ENCODE measurements at places on chromosomes 7 and 10.

- no peak for DNase-seq
Measured at GRCh38 chr7:47337531-47337930, 244.4 kb downstream of the TNS3 start.

- no peak for DNase-seq
Measured at GRCh38 chr10:117161386-117162033, 23.4 kb upstream of the VAX1 start.

DNA sequence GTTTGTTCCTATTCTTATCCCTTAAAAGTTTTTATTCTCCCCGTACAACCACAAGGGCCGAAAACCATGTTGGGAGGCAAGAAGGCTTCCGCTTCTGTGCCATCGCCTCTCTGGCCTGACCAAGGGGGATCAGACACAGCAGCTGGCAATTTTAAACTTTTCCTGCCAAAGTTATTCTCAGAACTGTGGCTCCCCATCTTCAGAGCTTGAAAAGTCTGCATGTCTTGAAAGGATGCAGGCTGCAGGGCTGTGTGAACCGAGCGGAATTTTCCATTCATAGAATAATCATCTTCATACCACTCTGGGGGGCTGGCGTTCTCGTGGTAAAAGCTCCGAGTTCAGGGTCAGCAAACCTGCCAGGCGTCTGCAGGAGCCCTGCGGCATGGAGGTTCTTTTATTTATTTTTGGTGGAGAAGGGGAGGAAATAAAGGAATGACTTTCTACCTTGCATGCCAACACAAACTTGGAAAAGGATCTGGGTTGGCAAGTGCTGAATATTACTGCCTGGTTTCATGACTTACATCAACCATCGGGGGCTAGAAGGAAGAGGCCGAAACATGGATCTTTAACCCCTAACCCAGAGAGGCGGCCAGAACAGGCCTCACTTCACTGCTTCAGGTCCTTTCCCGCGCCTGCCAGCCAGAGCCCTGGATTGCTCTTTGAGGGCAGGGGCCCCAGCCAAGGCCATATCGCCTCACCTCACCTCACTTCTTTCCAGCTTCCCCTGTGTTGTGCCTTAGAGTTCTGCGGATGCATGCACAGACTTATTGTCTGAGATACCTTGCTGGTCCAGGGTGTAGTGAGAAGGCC, 3.0 kb upstream of the NANOS1 start:
- no peak for DNase-seq

GRCh38 chr7:118559207-118559606, 334.7 kb downstream of the ANKRD7 start:
- no peak for DNase-seq

- no peak for DNase-seq
Measured at GRCh38 chr7:139695588-139695987, 82.2 kb downstream of the HIPK2 start.

- no peak for DNase-seq
Measured at GRCh38 chr7:106386958-106387357, 102.2 kb upstream of the NAMPT start.

DNA sequence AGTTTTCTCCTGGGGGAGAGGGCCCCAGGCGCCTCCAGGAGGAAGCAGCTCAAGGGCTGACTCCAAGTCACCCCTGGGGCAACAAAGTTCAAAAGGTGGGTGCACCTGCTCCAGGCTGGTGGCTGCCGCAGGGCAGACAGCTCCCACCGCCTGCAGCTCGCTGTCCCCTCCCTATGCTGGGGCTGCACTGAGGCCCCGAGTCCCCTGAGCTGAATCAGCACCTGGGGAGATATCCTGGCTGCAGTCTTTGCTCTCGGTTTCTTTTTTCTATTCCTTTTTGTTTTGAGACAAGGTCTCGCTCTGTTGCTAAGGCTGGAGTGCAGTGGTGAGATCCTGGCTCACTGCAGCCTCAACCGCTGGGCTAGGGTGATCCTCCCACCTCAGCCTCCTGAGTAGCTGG, 183.4 kb downstream of the DNAJB6 start:
- no peak for DNase-seq

- no peak for DNase-seq
Measured at GRCh38 chr10:3210251-3210877, 37.8 kb upstream of the PITRM1 start.

GRCh38 chr10:68506411-68506810, 20.9 kb downstream of the SLC25A16 start:
- no peak for DNase-seq

- DNase-seq = no peak
Measured at GRCh38 chr7:66016131-66016461, 34.1 kb upstream of the GUSB start.

DNA sequence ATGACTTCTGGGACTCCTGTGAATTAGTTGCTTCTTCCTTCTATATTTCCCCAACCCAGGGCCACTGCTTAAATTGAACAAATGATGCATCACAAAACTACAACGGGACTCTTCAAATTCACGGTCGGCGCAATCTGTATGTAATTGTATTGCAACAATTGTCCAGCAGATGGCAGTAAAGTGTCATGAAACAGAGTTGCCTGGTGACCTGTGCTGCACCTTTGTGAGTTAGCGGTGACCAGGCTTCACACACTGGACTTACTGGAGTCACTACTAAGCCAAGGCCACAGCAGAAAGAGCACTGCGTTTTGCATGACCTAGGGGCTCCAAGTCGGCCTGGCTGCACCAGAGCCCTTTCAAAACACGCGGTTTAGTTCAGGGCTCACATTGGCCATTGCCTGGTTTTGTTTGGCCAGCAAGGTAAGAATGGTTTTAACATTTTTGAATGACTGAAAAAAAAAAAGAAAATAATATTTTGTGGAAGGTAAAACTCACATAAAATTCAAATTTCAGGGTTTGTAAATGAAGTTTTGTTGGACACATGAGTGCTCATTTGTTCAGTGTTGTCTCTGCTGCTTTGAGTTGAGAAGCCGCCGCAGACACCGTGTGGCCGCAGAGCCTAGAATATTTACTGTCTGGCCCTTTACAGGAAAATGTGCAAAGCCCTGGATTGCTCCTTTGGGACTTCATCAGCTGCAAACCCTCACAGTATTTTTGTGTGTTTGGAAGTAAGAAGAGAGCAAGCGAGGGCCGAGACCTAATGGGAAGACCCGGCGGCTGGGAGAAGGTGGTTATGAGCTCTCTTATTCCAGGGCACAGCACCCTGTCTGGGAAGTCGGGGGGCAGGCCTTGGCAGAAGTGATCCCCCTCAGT, 23.2 kb upstream of the ZNF32 start:
- DNase-seq = peak; percentile 78

DNA sequence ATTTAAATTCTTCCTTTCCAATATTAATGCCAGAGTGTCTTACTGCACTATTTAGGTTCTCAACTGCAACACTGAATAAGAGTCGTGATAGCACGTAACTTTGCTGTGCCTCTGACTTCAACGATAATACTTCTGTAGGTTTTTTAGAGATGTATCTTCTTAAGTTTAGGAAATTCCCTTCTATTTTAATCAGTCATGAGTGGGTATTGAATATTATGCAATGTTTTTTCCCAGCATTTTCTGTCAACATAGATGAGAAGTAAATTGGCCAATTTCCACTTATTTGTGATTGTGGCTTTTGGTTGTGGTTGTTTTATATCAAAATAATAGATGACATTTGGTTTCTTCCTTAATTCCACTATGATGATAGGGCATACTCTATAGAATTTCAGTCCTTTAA, 6.7 kb upstream of the STK17A start:
- DNase-seq = no peak

GRCh38 chr10:104641937-104642657, 1.0 kb downstream of the SORCS3 start:
- no peak for DNase-seq

- DNase-seq = no peak
Measured at GRCh38 chr10:69091143-69091651, 3.3 kb downstream of the SRGN start.

- no peak for DNase-seq
Measured at GRCh38 chr7:7808156-7808555, 89.7 kb upstream of the RPA3 start.

DNA sequence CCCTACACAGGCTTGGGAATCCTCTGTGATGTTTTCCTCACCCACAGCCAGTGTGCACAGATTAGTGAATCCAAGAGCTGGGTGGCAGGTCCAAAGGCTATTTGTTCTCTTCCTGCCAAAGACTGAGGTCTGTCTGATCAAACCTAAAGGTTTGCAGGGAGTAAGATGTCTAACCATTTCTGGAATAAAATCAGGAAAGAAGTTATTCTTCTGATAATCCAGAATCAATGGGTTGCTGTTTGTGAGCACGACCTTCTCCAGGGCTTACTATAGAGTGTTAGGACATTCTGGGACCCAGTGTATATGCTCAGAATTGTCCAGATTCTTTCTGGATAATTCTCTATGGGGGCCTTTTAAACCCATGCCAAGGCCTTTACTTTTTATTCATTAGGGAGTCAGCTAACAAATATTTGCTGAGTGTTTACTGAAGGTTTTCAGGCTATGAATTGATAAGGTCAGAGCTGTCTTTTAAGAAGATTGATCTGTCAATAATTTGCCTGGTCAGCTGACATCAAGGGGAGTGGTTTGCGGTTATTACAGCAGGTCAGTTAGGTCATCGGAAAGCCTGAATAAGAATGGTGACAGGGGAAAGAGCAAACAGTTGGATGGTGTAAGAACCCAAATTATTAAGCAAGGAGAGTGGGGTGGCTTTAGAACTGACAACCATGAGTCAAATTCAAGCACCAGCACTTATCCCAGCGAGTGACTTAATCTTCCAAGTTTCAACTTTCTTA, 7.5 kb upstream of the TECTB start:
- no peak for DNase-seq

- no peak for DNase-seq
Measured at GRCh38 chr7:117362294-117362888, 39.5 kb upstream of the WNT2 start.

- no peak for DNase-seq
Measured at GRCh38 chr7:9869566-9869965, 1104.1 kb upstream of the PHF14 start.

DNA sequence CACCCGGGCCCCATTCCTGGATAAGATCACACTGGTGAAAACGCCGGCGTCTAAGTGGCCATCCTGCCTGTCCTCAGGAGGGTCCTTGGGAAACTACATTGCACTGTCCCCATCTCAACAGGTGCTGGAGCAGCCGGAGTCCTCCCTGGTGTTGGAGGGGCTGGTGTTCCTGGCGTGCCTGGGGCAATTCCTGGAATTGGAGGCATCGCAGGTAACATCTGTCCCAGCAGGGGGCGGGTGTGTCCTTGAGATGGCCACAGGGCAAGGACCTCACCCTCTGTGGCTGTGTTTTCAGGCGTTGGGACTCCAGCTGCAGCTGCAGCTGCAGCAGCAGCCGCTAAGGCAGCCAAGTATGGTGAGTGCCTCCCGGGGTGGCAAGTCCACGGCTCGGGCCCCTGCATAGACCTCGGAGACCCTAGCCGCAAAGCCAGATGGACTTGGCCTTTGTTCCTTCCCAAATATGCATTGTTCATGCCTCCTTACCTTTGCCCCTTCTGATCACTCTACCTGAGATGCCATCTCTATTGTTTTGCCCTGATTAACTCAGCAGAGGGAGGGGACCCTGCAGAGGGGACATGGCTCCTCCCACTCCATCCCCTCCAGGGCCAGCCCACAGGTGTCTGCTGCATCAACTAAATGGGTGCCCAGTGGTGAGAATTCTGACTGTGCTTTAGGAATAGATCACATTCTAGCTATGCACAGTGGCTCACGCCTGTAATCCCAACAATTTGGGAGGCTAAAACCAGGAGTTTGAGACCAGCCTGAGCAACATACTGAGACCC, 23.8 kb downstream of the ELN start:
- no peak for DNase-seq

DNA sequence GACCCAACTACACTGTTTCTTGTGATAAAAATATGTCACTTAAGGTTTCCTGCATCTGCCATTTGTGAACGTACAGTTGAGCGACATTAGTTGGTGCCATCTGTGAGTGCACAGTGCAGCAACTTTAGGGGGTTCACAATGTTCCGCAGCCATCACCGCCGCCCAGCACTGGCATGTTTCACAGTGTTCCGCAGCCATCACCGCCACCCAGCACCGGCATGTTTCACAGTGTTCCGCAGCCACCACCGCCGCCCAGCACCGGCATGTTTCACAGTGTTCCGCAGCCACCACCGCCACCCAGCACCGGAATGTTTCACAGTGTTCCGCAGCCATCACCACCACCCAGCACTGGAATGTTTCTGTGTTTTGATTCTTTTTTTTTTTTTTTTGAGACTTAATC, 83.0 kb downstream of the MGMT start:
- peak; percentile 56 for DNase-seq

DNA sequence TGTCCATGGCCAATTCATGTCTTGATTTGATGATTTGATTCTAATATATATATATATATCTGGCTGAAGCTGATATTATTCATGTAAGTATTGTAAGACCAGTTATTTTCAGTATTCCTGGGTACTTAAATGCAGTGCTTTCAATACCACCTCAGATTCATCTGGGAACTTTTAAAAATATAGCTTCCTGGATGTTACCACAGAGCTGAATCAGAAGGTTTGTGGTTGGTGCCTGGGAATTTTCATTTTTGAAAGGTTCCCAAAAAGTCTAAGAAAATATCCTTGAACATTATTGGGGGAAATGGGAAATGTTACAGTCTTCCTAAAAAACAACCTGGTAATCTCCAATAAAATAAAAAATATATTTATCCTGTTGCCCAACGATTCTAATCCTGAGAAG, 10.7 kb upstream of the PPP3CB start:
- no peak for DNase-seq

DNA sequence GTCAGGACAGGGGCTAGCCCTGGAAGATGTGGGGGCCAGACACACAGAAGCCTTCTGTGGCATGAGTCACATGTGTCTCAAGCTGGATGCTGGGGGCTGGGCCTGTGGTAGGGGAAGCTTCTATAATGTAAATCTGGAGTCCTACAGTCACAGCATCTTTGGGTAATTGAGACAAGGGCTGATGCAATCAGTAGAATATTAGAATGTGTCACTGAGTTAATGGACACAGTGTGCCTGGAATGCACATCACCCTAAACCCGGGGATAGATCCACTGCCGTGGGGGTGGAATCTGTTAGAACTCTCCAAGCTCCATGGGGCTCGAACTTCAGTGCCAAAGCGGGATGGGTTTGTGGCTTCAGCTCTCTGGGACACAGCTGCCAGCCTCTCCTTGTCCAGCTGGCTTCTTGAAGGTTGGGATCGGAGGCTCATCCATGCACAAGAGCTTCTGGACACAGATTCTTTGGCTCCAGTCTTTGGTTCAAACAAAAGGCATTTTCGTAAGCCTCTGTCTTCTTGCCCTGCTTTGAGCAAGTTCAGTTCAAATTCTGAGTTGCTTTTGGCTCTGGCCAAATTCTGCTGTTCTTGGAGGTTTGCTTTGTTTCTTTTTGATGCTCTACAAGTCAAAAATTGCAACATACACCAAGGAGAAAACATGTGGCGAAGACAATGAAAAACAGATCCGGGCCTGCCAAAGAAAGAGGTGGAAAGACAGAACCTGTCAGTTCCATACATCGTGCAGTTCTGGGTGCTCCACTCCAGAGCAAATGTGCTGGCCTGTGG, 194.8 kb upstream of the ZNF32 start:
- no peak for DNase-seq

- no peak for DNase-seq
Measured at GRCh38 chr10:99374972-99375371, 45.8 kb downstream of the CNNM1 start.

GRCh38 chr7:1721047-1721690, 51.1 kb downstream of the ELFN1 start:
- DNase-seq = no peak

GRCh38 chr10:56317603-56318002, 43.5 kb downstream of the ZWINT start:
- no peak for DNase-seq

- no peak for DNase-seq
Measured at GRCh38 chr10:3476640-3477448, 304.3 kb upstream of the PITRM1 start.

GRCh38 chr10:103602028-103602851, 108.7 kb downstream of the NEURL1 start:
- DNase-seq = no peak
